ENCODE measurements at places on chromosomes 3 and 15.
A peak's percentile ranks its signal among the peaks of the same experiment; 100 is the strongest.

- no peak for DNase-seq
These were observed 1.7 kb downstream of the BNC1 start for GRCh38 chr15:83282776-83283137.

DNA sequence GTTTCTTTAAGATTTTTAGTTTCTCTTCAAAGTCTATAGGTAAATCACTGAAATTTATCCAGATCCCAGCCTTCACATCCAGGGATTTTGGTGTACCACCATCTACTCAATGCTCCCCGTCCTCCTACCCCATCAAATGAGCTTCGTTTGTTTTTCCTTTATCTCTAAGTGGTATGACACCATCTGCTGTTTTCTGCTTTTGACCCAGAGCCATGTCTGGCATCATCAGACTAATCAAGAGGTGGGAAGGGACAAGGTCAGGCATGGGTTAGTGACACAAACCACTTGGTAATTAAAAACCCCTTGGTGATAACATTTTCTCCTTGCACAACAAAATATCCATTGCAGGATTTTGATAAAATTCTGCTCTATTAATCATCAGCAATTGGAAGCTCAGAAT, 92.7 kb upstream of the GOLGA8J start:
- DNase-seq, result no peak

GRCh38 chr15:80558631-80559319, 136.3 kb upstream of the ABHD17C start:
- no peak for DNase-seq

- DNase-seq, result no peak
These were observed 136.7 kb downstream of the PLOD2 start for GRCh38 chr3:146024260-146024659.

GRCh38 chr15:95868970-95869369, 461.5 kb upstream of the NR2F2 start:
- DNase-seq, result no peak

- peak; percentile 62 for DNase-seq
These were observed 237.0 kb downstream of the UACA start for GRCh38 chr15:70526221-70526973.

DNA sequence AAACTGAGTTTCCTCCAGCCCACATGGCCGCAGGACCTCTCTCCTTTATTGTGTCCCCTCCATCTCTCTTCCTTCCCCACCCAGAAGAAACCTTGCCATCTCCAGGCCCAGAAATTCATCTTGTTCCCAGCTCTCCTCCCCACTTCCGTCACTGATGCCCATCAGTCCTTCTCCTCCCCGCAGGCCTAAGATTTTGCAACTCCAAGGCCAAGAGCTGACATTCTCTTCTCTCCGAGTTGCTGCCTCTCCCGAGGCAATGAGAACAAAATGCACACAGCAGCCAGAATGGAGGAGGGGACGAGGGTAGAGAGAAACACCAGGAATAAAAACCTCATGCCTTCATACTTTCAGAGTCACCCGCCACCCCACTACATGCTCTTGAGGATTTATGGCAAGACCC, 526.5 kb upstream of the PROK2 start:
- DNase-seq, result no peak

- no peak for DNase-seq
These were observed 176.5 kb upstream of the LYSMD4 start for GRCh38 chr15:99909592-99910295.

Measured in activated CD8-positive, alpha-beta memory T cell treated with anti-CD3 and anti-CD28 coated beads for 24 hours (primary cell).